Psoas muscle (tissue), 8 donors: ENCODE measurements at places on chromosomes 7 and 10. TPM values are rescaled to one million over a fixed set of nuclear protein-coding genes. Genes with fewer than 3 reads are reported as not detected.

- no peaks in the 10 kb centered on the region for H3K27me3 ChIP-seq
- DNase-seq, result no peak
- H3K36me3 ChIP-seq, result no peaks in the 10 kb centered on the region
- H3K4me3 ChIP-seq, result no peak overlapping the region
Observed at GRCh38 chr7:30705008-30705407, 22.8 kb upstream of the CRHR2 start.

- H3K4me3 ChIP-seq, result peak overlapping the region; percentile 51
- DNase-seq, result peak; percentile 75
- peaks cover 48% of the 10 kb centered on the region for H3K4me1 ChIP-seq
- H3K36me3 ChIP-seq, result peaks cover 20% of the 10 kb centered on the region
- H3K27ac ChIP-seq, result peak overlapping the region; percentile 87
- H3K27me3 ChIP-seq, result no peaks in the 10 kb centered on the region
Observed at GRCh38 chr10:873020-873419, 58.5 kb downstream of the LARP4B start.

GRCh38 chr10:34739915-34740314 lies 75.2 kb downstream of the PARD3 start:
- no peaks in the 10 kb centered on the region for H3K27me3 ChIP-seq
- peak overlapping the region; percentile 35 for H3K4me3 ChIP-seq
- H3K4me1 ChIP-seq, result peaks cover 44% of the 10 kb centered on the region
- H3K27ac ChIP-seq, result peak overlapping the region; percentile 80

GRCh38 chr10:99938563-99938962 lies 71.2 kb downstream of the DNMBP start:
- no peaks in the 10 kb centered on the region for H3K36me3 ChIP-seq
- no peak overlapping the region for H3K4me3 ChIP-seq
- no peaks in the 10 kb centered on the region for H3K27me3 ChIP-seq
- peaks cover 8% of the 10 kb centered on the region for H3K4me1 ChIP-seq
- H3K27ac ChIP-seq, result no peak overlapping the region

DNA sequence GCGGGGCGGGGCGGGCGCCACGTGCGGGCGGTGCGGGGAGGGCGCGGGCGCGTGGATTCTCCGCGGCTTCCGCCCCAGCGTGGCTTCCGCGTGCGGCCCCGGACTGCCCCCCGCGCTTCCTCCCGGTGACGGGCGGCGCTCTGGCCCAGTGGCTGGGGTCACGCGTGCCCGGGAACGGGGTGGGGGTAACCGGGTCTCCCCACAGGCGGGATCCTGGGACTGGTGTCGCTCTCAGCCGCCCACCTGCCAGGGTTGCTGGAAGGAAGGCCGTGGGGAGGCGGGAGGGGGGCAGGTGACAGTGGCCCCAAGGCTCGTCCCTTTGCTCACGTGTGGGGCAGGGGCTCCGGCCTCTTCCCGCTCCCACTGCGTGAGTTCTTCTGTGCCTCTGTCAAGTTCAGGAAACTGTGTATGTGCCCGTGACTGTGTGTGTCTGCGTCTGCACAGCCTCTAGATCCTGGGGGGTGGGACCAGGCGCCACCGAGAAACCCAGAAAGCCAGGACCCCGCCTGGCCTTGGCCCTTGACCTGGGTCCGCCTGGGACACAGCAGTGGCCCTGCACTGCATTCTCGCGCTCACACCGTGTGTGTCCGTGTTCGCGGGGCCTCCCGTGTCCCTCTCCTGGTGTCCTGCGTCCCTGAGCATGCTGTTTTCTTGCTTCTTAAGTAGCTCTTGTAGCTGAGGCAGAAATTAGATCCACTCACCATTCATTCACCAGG lies 919 bp downstream of the MAFK start:
- DNase-seq, result peak; percentile 48
- no peaks in the 10 kb centered on the region for H3K27me3 ChIP-seq
- peak overlapping the region; percentile 78 for H3K4me3 ChIP-seq
- H3K4me1 ChIP-seq, result peaks cover 33% of the 10 kb centered on the region
- peaks cover 7% of the 10 kb centered on the region for H3K36me3 ChIP-seq

- no peaks in the 10 kb centered on the region for H3K27me3 ChIP-seq
- no peak overlapping the region for H3K4me3 ChIP-seq
- H3K4me1 ChIP-seq, result no peaks in the 10 kb centered on the region
- H3K27ac ChIP-seq, result no peak overlapping the region
- no peaks in the 10 kb centered on the region for H3K36me3 ChIP-seq
Observed at GRCh38 chr10:30870896-30871295, 160.8 kb downstream of the ZNF438 start.

The SEMA3E gene
- 0.34 TPM for total RNA-seq

The CCDC3 gene
- 4.7 TPM for total RNA-seq

DNA sequence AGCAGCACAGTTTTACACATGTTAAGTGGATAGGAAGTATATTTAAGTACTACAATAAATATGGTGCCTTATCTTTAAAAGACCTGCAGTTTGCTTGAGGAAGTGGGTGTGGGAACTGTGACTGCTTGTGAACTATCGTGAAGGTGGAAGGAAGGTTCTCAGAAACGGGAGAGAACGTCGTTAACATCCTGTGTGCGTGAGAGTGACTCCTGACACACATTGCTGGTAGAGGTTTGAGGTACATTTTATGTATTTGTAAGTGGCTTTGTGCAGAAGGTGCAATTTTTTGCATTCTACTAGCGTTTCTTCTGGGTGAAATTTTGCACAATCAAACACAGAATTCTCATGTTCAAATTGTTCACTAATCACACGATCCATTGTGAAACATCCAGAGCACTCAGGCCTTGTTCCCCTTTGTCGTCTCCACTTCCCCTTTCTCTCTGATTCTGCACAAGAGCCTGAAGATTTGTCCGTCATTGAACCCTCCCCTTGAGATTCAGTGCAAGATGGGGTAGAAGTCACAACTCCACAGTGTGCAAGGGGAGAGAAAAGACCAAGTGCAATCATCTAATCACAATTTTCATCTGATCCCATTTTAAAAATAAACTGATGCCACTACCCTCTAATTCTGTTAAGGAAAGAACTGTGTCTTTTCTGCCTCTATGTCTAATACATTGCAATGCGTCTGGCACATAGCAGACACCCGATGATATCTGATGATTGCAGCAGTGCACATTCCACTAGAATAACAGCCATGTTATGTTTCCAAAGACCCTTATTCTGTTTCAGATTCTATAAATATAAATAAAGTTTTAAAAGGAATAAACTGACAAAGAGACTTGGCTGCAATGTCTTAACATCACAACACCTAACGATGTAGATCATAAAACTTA lies 279.9 kb downstream of the NEBL start:
- no peak for DNase-seq
- no peak overlapping the region for H3K27ac ChIP-seq
- no peaks in the 10 kb centered on the region for H3K4me1 ChIP-seq
- H3K36me3 ChIP-seq, result no peaks in the 10 kb centered on the region
- no peak overlapping the region for H3K4me3 ChIP-seq

DNA sequence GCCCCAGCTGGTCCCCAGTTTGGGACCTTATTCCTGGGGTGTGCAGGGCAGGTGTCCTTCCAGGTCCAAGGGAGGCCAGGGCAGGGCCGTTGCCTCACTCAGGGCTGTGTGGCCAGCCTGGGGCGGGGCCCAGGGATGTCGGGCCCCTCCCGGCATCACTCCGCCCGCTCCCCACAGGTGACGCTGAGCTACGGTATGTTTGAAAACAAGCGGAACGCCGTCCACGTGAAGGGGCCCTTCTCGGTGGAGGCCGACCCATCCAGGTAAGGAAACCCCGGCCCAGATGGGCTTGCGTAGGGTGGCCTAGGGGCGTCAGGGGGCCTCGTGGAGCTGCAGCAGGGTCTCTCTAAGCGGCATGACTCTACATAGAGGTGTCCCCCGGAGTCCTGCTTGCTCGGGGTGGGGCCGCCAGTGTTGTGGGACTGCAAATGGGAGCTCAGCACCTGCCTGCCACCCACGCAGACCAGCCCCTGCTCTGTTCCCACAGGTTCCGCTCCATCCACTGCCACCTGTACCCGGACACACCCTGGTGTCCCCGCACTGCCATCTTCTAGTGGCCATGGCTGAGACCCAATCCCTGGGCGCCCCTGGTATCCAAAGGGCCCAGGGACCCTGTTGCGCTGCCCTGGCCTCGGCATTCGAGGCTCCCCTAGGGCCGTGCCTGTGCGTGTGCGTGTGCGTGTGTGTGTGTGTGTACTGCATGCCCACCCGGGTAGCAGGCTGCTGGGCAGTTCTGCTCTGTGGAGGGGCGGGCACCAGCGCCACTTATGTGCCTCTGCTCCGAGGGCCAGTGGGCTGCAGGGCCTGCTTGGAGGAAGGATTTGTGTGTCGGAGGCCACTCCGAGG lies 7.3 kb downstream of the LFNG start:
- peaks cover 18% of the 10 kb centered on the region for H3K27me3 ChIP-seq
- DNase-seq, result peak; percentile 42
- no peak overlapping the region for H3K27ac ChIP-seq

GRCh38 chr7:158923928-158924511 lies 67.7 kb downstream of the DYNC2I1 start:
- no peaks in the 10 kb centered on the region for H3K4me1 ChIP-seq
- no peak overlapping the region for H3K4me3 ChIP-seq
- H3K27ac ChIP-seq, result no peak overlapping the region
- H3K27me3 ChIP-seq, result no peaks in the 10 kb centered on the region
- peaks cover 97% of the 10 kb centered on the region for H3K36me3 ChIP-seq

GRCh38 chr7:50674896-50675835 lies 107.5 kb downstream of the GRB10 start:
- peaks cover 23% of the 10 kb centered on the region for H3K36me3 ChIP-seq
- peak overlapping the region; percentile 81 for H3K27ac ChIP-seq
- H3K4me1 ChIP-seq, result peaks cover 61% of the 10 kb centered on the region
- no peaks in the 10 kb centered on the region for H3K27me3 ChIP-seq

DNA sequence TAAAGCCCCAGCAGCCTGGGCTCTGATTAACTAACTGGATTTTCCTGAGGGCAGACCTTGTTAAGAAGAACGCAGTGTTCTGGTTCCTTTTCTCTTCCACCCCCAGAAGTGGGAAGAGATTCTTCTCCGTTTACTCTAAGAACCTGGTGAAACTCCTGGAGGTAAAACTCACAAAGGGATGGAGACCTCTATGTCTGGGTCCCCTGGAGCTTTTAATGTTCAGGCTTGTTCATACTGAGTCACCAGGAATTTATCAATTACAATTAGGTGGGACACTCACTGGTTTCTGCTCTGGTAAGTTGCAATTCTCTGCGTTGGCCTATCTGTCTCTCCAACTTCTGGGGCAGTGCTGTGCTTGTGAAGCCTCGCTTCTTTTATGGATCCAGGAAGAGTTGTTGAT lies 73.3 kb upstream of the CACNB2 start:
- H3K27ac ChIP-seq, result no peak overlapping the region
- no peak for DNase-seq
- H3K4me3 ChIP-seq, result no peak overlapping the region
- no peaks in the 10 kb centered on the region for H3K27me3 ChIP-seq
- H3K36me3 ChIP-seq, result no peaks in the 10 kb centered on the region

The CCL24 gene
- not detected for total RNA-seq

DNA sequence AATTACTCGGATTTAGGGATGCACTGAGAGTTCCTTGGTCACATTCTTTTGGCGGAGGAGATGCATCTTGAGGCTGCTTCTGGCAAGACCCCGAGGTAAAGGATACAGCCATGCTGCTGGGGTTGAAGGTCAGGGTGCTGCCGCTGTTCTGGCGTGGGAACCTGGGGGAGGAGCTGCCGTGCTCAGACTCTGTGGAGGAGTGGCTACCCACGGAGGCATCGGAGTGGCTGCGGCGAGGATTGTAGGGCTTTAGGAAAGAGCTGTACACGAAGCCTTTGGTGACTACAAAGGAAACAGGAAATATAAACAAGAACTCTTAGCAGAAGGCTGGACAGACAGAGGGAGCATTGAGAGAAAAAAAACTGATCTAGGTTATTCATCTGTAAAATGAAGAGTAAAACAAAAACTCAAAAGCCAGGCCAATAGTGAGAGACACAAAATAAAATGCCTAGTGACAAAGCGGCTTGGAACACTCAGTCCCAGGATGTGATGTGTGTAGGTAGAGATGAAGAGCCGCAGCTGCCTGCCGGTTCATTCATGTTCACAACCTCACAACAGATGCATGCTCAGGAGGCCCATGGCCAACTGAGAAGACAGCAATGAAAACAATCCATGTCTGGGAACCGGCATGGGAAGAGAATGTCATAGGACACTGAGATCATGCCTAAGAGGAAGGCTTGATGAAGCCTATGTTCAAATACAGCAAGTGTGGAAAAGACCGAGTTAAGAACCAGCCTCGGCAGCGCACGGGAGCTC lies 97.8 kb downstream of the ABCC2 start:
- no peaks in the 10 kb centered on the region for H3K4me1 ChIP-seq
- H3K27me3 ChIP-seq, result no peaks in the 10 kb centered on the region
- H3K4me3 ChIP-seq, result no peak overlapping the region

DNA sequence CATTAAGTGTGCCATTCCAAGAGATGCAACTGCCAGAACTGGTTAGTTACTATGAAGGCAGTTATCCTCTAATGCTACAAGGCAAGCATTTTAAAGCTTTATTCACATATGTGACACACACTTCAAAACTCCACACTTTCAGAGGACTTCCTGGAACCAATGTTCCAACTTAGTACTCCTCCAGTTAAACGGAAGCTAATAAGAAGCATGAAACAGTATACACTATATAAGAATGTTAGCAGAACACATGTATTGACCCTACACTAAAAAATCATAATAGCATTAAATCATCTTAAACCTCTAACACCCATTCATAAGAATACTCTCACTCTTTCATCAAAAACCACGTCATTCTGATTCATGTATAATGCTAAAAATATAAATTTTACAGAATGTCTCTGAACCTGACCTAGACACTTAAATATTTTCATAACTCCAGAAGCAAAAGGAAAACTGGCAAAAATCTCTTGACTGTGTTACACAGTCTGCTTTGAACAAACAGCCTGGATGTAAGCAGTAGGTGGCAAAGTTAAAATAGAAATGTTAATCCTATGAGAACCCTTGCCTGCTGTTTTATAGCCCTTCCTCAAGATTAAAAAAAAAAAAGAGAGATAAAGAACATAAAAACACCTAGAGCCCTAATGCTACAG lies 135.0 kb downstream of the SEMA3C start:
- peaks cover 39% of the 10 kb centered on the region for H3K4me1 ChIP-seq
- H3K4me3 ChIP-seq, result no peak overlapping the region
- DNase-seq, result no peak
- H3K27me3 ChIP-seq, result no peaks in the 10 kb centered on the region
- no peaks in the 10 kb centered on the region for H3K36me3 ChIP-seq
- peak overlapping the region; percentile 27 for H3K27ac ChIP-seq

DNA sequence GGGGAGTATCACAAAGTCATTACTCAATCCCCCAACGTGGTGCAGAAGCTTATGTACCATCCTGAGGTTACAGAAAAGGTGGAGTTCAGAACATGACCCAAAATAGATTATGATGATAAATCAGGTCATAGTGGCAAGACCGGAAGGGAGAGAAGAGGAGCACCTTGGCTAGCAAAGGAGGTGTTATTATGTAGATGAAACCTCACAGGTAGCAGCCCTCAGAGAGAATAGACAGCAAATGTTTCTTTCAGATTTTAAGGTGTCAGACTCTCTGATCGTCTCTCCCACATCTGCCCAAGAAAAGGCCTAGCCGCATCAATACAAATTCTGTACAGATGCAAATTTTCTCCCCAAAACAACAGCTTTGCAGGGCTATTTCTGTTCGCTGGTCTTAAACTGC lies 88.3 kb upstream of the SEMA3D start:
- DNase-seq, result no peak
- no peaks in the 10 kb centered on the region for H3K4me1 ChIP-seq
- no peak overlapping the region for H3K4me3 ChIP-seq
- H3K27me3 ChIP-seq, result no peaks in the 10 kb centered on the region

GRCh38 chr10:56874950-56875349 lies 513.9 kb upstream of the ZWINT start:
- H3K4me3 ChIP-seq, result no peak overlapping the region
- H3K27me3 ChIP-seq, result no peaks in the 10 kb centered on the region
- no peak for DNase-seq
- H3K36me3 ChIP-seq, result no peaks in the 10 kb centered on the region
- no peaks in the 10 kb centered on the region for H3K4me1 ChIP-seq
- H3K27ac ChIP-seq, result no peak overlapping the region

The CLRN3 gene
- total RNA-seq, result not detected
